Stomach (tissue), 19 donors: ENCODE measurements at places on chromosomes 7 and 10. TPM values are rescaled to one million over a fixed set of nuclear protein-coding genes. Genes with fewer than 3 reads are reported as not detected.
A peak's percentile ranks its signal among the peaks of the same experiment; 100 is the strongest.

CUZD1 gene
- 1.1 TPM for polyA plus RNA-seq

GRCh38 chr7:91288208-91288824, 24.1 kb downstream of the FZD1 start:
- peak; percentile 60 for DNase-seq

FGL2 gene
- polyA plus RNA-seq: 7.5 TPM

DNA sequence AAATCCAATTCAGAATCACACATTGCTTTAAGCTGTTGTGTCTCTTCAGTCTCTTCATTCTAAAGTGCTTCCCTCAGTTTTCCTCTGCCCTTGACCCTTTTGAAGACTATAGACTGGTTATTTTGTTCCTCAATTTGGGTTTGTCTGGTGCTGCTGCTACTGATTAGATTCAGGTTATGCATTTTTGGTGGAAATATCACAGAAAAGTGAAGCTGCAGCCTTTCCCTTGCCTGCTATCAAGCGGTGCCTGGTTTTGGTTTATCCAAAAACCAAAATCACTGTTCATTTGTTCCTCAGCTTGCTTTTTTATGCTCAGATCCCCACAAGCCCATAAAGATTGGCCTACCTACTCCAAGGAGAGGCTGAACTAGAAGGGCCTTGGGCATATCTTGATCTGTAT, 55.2 kb downstream of the ELMO1 start:
- no peak for DNase-seq

GRCh38 chr10:110134917-110135316, 72.5 kb upstream of the MXI1 start:
- no peak for DNase-seq

DNA sequence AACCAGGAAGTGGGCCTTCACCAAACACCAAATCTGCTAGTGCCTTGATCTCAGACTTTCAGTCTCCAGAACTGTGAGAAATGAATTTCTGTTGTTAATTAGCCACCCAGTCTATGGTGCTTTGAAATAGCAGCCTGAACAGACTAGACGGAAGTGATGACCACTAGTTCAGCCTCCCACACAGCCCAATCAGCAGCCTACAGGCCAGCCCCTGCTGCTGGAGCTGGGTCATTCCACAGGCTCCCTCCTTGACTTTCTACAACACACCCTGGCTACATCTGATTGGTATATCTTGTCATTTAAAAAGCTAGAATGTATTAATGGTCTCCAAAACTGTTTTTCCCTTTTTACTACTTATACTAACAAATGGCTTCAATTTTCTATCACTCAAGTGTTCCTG, 277.2 kb upstream of the TAC1 start:
- no peak for DNase-seq

DNA sequence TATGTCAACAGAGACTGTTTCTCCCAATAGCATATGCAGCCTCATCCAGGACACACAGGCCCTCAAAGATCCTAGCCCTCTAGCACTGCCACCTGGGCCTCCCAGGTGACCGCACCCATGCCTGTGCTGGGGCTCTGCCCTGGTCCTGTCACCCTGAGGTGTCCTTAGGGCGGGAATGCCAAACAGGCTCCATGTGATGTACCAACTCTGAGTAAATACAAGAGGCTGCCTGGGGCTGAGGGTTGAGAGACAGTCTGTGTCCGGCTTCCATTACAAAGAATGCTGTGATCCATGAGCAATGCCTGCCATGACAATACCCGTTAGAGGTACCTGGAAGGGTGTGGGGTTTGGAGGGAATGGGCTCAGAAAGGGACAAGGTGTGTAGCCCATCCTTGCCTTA, 83.0 kb upstream of the KAT6B start:
- no peak for DNase-seq

DNA sequence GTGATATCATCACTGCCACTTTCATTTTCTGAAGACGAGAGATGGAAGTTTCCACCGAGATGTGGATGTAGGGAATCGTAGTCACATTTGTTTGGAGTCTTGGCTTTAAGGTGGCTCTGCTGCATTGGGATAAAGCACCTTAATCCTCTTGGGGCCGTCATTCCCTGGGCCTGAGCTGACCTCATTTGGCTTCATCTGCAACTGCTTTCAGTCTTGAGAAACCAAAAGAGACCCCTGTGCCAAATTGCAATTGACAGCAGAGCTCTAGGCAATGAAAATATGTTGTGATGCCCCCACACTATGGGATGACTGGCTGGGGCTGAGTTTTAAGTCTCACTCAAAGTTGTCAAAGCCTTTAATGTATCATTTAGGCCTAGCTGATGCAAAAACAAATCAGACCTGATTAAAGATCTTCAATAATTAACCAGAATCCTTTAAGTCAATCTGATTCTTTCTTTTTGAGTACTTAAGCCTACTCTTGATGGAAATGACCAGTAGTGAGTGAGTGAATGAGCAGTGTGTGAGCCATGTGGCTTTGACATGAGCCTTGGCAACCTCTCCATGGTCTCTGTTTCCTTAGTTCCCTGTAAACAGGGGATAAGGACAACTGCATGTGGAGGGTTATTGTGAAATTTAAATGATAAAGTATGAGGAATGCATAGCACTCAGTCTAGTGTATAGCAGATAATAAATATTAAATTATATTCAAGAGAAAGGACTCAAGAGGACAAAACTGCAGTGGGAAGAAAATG, 155.0 kb downstream of the BMPER start:
- no peak for DNase-seq

DNA sequence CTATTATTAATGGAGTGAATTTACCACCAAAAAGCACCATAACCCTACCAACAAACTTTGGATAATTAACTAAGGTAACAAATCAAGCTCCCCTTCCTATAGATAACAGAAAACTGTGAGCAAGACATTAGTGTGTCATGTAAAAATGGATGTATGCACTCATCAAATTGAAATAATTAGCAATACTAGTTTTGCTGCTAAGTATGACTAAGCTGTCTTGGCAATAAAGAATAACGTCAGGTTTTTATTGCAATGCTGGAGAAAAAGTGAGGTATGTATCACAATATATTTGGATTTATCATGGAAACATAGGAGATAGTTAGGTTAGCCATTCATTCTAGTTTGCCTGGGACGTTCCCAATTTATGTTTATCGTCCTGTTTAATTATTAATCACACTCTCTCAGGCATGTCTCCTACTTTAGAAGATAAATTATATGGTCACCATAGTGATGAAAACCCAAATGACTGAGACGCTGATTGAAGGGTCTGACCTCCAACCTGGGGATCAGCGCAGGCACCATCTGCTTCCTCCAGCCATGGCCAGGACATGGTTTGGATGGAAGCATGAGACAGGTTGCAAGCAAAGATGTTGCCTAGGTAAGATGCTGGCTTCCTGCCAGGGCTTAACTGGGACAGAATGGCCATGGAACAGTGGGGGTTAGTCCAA, 125.6 kb downstream of the FANK1 start:
- no peak for DNase-seq

- DNase-seq: no peak
These were observed 218.9 kb upstream of the KMT2E start for GRCh38 chr7:104795086-104795485.

EPO gene
- polyA plus RNA-seq: not detected

GLI3 gene
- polyA plus RNA-seq: 1.5 TPM

PNLIP gene
- polyA plus RNA-seq: 1.0 TPM

DNA sequence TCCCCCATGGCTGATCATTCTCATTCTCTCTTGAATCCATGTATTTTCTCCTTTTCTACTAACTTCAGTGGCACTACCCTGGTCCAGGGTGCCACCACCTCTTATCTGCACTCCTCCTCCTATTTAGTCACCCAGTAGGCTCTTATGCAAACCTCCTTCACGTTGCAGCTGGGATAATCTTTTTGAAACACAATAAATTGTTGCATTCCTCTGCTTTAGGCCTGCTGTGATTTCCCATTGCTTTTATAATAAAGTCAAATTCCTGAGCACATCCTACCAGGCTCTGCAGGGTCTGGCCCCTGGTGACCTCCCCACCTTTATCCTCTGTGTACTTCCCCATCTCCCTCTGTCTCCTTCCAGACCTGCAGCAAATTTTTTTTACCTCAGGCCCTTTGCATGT, 112.7 kb upstream of the KIAA1217 start:
- DNase-seq: no peak

PDCD4 gene
- polyA plus RNA-seq: 115 TPM

DNA sequence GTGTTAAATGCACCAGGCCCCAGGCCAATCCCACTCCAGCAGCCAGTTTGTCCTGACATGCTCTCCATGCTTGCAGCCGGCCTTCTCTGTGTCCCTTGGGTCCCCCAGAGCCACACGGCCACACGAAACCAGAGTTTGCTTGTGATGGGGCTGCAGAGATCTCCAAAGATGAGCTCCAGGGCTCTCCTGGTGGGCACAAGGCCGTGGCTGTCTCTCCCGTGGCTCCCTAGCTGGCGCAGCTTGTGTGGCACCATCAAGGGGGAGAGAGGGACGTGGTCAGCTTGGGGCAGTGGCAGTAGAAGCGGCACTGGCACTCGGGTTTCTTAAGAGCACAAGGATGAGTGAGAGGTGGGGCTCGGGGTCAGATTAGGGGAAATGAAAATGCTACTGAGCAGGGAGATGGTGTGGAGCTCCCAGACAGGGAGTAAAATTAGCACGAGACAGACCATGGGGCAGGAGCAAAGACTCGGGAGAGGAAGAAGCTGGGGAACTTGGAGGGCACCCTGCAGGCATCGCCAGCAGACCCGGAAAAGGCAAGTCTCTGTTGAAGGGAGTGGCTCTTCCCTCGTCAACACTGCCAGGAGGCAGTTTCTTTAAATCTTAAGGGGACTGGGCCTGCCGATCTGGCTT, 572.5 kb upstream of the FOXK1 start:
- no peak for DNase-seq

DNA sequence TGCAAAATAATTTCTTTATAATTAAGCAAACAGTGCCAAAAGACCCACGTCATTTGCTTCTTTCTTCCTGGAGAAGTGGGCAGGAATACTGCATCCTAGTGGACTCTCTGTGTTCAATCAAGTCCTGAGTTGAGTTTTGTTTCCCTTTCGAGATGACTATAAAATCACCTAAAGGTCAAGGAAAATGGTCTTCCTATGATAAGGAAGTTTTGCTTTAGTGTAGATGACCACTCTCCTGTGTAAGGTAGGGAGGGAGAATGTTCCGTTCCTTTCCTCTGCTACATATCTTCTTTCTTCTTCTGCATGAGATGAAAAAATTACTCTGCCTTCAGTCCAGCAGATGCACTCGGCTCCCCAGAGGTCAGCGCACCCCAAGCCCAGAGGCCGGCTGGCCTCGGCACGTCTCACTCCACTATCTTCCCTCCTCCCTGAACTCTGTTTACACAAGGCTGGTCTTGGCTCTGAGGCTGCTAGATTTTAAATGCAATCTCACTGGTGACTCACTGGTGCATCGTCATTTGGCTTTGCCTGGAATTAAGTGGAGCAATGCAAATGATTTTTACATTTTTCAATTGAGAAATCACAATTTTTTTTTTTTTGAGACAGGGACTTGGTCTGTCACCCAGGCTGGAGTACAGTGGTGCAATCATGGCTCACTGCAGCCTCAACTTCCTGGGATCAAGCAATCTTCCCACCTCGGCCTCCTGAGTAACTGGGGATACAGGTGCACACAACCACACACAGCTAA, 18.6 kb upstream of the VDAC2 start:
- DNase-seq: peak; percentile 73

MLXIPL gene
- polyA plus RNA-seq: 3.1 TPM

MSMB gene
- polyA plus RNA-seq: not detected

- no peak for DNase-seq
These were observed 698.6 kb upstream of the NRP1 start for GRCh38 chr10:34033078-34033477.

DNA sequence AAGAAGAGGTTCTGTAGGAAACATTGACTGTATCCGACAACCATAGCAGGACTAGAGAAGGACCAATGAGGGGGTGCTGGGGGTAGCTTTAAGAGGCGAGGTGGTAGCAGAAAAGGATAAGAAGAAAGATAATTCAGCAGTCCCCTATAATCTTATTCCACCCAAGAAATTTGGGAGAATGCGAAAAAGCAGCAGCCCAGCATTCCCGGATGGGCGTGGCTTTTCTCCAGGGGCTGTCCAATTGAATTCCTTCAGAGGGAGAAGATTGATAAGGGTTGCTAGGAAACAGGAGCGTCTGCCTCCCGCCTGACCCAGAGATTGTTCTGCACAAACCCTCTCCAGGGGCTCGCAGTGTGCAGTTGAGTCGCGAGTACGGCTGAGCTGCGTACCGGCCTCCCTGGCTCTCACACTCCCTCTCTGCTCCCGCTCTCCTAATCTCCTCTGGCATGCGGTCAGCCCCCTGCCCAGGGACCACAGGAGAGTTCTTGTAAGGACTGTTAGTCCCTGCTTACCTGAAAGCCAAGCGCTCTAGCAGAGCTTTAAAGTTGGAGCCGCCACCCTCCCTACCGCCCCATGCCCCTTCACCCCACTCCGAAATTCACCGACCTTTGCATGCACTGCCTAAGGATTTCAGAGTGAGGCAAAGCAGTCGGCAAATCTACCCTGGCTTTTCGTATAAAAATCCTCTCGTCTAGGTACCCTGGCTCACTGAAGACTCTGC, at the start of gene GRM3:
Gene GRM3 (plus strand): TSS at position 349 of the 721 bp plus-strand sequence. CDS start 121,237 bp downstream, outside the sequence.
- peak; percentile 62 for DNase-seq

- DNase-seq: no peak
These were observed 104.6 kb downstream of the ITGB8 start for GRCh38 chr7:20435305-20435704.

SLC13A4 gene
- polyA plus RNA-seq: 0.31 TPM

DNA sequence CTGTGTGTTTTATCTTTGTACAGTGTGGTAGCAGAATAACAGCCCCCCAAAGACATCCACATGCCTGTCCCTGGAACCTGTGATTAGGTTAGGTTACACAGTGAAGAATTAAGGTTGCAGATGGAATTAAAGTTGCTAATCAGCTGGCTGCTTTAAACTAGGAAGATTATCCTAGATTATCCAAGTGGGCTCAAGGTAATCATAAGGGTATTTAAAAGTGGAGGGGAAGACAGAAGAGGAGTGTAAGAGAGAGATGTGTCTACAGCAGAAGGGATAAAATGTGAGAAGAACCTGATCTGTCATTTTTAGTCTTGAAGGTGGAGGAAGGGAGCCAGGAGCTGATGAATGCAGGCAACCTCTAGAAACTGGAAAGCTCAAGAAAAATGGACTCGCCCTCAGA, 117.6 kb downstream of the ARHGAP22 start:
- DNase-seq: no peak

WIPF3 gene
- polyA plus RNA-seq: 5.0 TPM

- no peak for DNase-seq
These were observed 18.2 kb downstream of the DNAJC12 start for GRCh38 chr10:67819768-67820204.

RHOBTB1 gene
- polyA plus RNA-seq: 22.5 TPM

DNA sequence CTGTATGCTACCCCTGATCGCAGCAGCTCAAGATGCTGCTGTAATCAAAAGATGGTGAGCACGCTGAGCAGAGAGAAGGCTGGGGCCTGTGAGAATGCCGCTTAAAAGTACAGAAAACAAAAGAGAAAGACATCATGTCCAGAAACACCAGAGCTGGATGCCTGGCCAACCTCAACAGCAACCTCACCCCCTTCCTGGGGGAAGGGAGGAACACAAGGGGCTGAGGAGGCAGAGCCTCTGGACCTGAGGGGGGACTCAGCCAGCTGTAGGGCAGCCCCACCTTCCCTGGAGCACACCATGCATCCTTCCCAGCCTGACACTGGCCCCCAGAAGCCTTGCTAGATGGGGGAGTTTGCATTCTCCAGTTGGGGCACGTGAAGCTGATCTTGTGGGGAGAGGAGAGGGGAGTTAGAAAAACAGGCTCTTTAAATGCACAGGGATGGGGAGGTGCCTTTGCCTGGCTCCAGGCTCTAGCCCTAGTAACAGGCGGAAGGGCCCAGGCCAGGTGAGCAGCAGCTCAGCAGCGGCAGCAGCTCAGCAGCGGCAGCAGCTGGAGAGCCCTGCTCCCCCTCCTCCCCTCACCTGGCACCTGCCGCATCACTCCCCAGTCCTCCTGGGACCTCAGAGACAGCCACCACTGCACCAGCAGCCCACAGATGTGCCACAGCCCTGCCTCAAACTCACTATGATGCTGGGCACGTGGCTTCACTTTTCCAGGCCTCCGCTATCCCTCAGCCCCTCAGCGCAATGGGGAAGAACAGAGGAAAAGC, 156.3 kb downstream of the NEURL1 start:
- no peak for DNase-seq
